ENCODE measurements at places on chromosomes 13 and 19.

DNA sequence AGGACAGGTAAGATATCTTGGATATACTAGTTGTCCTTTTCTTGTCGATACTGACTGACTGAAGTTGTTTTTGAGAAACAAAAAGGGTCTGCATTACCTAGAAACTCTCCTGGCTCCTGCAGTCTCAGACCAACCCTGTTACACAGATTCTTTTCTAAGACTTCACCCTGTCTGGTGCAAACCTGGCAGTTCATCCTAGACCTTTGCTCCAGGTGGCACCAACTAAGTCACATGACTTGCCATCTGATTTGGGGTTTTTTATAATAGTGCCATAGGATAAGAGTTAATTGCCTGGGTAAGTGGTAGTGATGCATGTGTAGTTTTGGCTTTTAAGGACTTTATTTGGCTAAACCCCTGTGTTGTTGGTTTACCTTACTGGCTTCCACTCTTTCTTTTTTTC is 14.3 kb downstream of the CHAMP1 start:
- DNase-seq, result no peak

DNA sequence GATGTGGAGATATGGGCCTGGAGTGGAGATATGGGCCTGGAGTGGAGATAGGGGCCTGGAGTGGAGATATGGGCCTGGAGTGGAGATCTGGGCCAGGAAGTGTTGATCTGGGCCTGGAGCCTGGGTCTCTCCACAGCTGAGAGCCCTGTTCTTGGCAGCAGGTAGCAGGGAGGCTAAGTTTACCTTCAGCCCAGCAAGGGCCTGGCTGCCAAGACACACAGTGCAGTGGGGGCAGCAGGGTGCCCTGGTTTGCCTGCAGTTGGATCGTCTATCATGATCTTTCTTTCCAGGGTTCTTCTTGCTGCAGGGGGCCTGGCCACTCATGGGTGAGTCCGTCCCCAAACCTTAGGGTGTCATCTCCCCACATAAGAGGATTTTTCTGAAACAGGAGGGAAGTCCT is 687 bp downstream of the KIR3DL2 start:
- DNase-seq, result no peak

DNA sequence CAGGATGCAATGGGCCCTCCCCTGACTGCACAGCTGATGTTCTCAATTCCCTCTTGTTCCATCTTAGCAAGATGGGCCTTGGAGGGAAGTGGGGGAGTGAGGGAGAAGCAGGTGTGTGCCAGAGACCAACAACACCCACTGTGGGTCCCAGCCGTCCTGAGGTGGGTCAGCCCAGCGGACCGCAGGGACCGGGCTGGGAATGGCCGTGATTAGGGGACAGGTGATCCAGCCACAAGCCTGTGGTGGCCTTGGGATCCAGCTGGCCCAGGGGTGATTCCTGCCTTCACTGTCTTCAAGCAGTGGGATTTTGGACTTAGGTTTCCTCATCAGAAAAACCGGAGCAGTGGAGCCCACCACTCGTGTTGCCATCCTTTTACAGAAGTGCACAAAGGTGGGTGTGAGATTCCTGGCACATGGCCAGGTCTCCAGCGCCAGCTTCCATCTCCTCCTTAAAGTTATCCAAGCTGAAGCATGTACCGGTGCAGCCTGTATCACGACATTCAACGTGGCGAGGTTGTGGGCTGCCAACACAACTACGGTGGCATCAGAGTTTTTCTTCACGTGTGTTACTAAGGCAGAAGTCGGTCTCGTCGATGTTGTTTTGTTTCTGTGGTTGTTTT is 9.0 kb upstream of the ATP11A start:
- no peak for DNase-seq

DNA sequence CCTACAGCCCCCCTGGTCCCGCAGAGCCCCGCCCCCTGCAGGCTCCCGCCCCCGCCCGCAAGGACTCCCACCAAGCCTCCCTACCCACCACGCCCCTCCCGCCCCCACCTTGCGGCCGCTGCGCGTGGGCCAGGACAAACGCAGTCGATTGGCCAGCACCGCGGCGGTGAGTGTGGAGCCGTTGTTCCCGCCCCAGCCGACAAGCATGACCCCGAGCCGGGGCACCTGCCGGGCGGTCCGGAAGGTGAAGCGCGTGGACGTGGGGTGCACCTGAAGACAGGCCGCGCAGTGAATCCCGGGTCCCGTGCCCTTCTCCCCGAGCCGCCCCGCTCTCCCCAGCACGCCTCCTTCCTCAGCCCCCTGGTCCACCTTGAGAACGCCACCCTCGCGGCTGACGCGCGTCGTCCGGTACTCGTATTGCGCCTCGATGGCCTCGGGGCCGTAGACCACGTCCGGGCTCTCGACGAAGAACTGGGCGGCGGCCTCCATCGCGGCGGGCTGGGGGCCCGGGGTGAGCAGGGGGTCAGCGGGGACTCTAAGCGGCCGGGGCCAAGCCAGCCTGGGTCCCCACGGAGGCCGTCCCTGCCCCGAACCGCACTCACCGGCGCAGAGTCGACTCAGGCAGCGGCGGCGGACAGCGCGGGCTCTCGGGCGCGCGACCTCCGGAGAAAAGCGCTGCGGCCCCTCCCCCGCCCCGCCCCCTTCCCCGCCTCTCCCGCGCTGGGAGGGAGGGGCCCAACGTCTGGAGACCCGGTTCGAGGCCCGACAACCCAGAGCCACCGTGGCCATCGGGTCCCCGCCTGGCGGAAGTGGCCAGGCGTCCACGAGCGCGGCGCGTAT is at the start of gene ISYNA1:
Gene ISYNA1, minus strand, starts transcription at position 643 of the 840 bp plus-strand sequence. Its CDS starts 154 bp downstream, at position 489.
- no peak for DNase-seq

DNA sequence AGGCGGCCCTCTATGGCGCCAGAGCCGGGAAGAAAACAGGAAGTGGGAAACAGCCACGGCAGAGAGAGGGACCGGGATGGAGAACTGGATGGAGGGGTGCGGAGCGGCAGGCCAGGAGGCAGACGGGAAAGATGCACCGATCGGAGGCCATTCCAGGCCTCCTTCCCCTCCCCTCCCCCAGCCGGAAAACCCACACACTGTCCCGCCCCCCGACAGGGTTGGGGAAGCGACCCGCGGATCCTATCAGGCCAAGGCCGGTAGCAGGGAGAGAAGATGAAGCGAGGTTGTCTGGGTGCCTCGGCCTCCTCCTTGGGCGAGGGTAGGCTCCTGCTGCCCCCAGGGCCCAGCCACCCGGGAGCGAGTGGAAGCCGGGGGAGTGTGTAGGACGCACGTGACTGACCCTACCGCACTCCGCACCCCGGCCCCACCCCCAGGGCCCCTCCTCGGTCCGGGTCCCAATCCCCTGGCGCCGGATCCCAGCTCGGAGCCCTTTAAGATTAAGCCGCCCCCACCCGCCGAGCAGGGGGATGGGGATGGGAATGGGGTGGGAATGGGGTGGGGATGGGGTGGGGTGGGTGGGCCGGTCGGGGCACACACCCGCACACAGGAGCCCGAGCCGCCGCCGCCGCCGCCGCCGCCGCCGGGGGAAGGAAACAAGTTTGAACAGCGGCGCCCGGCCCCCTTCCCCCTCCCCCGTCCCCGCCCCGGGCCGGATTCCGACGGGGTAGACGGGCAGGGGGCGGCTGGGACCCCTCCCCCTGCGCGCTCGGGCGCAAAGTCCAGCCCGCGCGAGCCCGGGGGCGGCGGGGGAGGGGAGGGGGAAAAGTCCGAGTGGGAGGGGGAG is 1.5 kb downstream of the ERF start:
- peak; percentile 43 for DNase-seq

DNA sequence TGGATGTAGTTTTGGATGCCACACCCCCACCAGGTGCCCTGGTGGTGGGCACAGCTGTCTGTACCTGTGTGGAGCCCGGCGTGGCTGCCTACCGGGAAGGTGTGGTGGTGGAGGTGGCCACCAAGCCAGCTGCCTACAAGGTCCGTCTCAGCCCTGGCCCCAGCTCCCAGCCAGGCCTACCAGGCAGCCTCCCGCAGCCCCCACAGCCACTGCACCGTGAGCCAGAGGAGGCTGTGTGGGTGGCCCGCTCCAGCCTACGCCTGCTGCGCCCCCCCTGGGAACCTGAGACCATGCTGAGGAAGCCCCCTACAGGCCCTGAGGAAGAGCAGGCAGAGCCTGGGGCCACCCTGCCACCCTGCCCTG is 3.5 kb downstream of the CIC start:
- no peak for DNase-seq

DNA sequence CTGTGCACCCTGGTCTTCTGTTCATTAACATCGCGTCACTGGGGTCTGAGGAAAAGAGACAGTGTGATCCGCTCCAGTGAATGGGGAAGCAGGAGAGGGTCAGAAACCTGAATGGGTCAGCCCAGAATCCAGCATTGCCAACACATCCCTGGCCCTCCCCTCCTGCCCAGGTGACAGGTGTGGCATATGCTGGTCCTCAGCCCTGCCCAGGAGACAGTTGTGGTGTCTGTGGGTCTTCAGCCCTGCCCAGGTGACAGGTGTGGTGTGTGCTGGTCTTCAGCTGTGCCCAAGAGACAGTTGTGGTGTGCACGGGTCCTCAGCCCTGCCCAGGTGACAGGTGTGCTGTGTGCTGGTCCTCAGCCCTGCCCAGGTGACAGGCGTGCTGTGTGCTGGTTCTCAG is 8.0 kb downstream of the TFDP1 start:
- no peak for DNase-seq

- no peak for DNase-seq
These were observed 575.2 kb downstream of the DACH1 start for GRCh38 chr13:71291842-71292146.
